ENCODE measurements at places on chromosomes 3 and 15. TPM values are rescaled to one million over a fixed set of nuclear protein-coding genes. Genes with fewer than 3 reads are reported as not detected.

GRCh38 chr3:154122912-154123559 lies 1.8 kb downstream of the ARHGEF26 start:
- DNase-seq, result no peak

- no peak for DNase-seq
Observed at GRCh38 chr15:81256916-81257315, 60.2 kb downstream of the IL16 start.

The DNAH1 gene
- total RNA-seq, result 4.4 TPM

The EBLN2 gene
- 1.6 TPM for total RNA-seq

The HACL1 gene
- total RNA-seq, result 13.2 TPM

Data from left cardiac atrium (tissue), 4 donors.